Ureter (tissue), 1 donor: ENCODE measurements at places on chromosomes 2 and 18. TPM values are rescaled to one million over a fixed set of nuclear protein-coding genes. Genes with fewer than 3 reads are reported as not detected.

GRCh38 chr2:86700690-86701089 lies 19.4 kb upstream of the RMND5A start:
- DNase-seq: no peak

The LIPT1 gene
- 14.8 TPM for total RNA-seq

DNA sequence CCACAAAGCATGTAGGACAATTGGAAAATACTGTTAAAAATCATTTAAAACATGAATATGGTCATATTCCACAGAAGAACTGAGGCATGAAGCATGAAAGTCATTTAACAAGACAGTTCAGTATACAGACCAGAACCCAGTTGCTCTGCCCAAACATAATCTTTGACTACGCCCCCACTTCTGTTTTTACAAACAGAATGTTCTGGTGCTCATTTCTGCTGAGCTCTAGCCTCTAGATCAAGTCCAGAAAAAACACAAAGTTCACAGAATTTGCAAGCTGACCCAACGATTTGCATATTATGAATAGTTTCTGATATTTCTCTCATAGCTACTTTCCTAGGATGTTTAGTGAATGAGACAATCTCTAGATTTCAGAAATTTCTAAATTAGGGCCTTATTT lies 424.9 kb downstream of the PID1 start:
- no peak for DNase-seq

DNA sequence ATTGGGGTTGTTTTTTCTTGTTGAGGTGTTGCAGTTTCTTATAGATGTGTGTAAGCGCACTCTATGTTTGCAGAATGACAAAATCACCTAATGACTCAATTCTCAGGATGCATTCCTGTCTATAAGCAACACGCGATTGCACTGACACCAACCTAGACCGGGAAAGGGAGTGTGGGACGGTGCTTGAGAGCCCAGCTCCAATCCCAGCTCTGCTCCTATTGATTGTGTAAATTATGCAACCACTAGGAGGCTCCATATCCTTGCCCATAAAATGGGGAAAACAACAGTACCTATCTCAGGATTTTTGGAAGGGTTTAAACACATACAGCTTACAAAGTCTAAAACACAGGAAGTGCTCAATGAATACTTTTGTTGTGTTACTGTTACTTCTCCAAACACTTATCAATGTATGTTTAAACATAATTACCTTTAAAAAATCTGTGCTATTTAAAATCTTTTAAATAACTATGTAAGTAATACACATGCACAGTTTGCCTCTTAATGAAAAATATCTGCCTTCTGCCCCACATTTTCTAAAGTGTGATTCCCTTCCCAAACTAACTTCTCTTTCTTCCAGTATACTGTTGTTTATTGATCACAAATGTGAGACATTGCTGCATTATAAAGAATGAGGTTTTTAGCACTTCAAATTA lies 132.5 kb downstream of the SPHKAP start:
- no peak for DNase-seq

DNA sequence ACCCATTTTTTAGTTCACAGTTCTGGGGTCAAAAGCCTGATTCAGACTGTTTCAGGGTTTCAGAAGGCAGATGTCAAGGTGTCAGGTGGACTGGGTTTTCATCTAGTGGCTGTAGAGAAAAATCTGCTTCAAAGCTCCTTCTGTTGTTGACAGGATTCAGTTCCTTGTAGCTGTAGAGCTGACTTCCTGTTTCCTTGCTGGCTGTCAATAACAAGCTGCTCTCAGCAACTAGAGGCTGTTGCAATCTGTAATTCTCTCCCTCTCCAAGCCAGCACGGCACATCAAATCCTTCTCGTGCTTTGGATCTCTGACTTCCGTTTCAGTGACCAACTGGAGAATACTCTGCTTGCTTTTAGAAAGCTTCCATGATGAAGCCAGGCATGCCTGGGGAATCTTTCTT lies 179.4 kb downstream of the DOK6 start:
- DNase-seq: no peak

- no peak for DNase-seq
Measured at GRCh38 chr18:9594823-9595596, 19.3 kb downstream of the PPP4R1 start.

The ANTXR1 gene
- 87.8 TPM for total RNA-seq

DNA sequence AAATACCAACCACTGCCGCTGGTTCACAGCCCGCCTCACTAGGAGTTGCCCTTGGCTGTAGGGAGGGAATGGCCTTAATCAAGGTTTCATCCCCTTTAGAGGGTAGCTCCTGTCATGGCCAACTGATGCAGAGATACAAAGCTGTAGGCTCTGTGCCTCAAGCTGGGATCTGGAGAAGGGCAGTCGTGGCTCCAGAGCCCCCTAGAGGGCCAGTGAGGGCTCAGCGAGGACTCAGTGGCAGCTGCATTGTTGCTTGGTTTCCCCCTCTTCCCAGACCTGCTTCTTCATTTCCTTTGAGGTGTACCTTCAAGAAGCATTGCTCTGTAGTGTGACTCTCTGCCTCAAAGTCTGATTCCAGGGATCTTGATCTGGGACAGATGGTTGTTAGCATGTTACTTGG lies 302.1 kb downstream of the LPIN1 start:
- no peak for DNase-seq

GRCh38 chr2:113078350-113078839 lies 10.6 kb downstream of the IL1F10 start:
- peak; percentile 66 for DNase-seq

The MTIF2 gene
- 29.9 TPM for total RNA-seq

The ATOH8 gene
- 21.8 TPM for total RNA-seq

DNA sequence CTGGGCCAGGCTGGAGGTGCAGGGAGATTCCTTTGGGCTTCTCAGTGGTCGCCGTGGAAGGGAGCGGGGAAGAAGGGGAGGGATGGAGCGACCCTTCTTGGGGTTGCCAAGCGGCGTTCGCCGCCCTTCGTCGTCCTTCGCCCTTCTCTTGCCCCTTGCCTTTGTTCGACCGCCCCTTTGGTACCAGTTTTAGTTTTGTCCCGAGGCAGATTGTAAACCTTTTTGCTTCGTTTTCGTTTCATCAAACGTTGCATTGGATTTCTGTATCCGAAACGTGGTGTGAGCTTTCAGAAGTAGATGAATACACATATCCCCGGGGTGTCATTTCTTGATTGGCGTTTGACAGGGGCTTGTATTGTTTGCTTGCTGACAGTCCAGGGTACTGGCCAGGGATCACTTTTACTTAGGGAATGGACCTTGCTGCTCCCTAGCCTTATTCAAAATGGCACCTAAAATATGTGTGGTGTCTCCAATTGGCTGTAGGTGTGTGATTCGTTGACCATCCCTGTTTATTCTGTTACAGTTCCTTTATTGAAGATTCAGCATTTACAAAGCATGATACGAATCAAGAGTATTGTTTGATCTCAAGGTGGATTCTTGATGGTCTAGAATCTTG lies 788 bp downstream of the USP14 start:
- no peak for DNase-seq

DNA sequence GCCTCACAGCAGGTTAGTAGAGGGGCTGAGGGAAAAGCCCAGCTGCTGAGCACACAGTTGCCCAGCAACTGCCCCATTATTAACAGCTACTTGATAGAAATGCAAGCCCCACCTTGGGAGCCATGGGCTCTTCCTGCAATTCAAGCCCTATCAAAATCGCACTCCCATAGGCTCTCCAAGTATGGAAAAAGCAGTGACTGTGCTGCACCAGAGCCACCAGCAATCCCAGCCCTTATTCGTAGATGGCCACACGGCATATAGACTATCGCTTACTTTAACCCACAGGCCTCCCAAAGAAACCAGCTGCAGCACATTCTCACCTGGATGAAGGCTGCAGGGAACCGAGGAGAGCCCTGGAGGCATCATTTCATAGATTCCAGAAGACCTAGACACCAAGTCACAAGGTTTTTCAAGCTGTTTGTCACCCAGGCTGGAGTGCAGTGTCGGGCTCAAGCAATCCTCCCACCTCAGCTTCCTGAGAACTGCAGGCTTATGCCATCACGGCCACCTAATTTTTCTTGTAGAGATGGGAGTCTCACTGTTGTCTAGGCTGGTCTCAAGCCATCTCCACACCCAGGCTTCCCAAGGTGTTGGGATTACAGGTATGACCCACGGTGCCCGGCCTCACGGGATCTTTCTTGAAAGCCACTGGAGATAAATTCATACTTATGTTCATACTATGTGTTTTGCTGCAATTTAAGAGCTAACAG lies 11.3 kb downstream of the NCL start:
- no peak for DNase-seq

- DNase-seq: no peak
Measured at GRCh38 chr2:112829101-112829960, 7.2 kb downstream of the IL1B start.

- DNase-seq: no peak
Measured at GRCh38 chr2:39379643-39380524, 57.2 kb downstream of the MAP4K3 start.

DNA sequence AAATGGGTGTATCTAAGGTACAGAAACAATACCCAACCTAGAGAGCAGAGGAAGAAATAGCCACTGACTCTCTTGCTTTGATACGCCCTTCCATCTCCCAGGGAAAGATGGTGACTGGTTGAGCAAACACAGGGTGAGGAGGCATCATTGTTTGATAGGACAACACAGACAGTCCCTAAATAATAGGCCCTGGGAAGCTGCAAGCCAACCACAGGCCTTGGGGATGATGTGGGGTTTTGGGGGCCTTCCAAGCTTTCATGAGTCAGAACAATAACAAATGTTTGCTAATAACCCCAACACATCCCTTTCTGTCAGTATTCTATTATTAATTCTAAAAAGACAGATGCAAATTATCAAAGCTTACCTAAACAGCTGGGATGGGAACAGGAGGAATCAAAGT lies 9.8 kb downstream of the LGALSL start:
- no peak for DNase-seq

The MAP2 gene
- 3.0 TPM for total RNA-seq

DNA sequence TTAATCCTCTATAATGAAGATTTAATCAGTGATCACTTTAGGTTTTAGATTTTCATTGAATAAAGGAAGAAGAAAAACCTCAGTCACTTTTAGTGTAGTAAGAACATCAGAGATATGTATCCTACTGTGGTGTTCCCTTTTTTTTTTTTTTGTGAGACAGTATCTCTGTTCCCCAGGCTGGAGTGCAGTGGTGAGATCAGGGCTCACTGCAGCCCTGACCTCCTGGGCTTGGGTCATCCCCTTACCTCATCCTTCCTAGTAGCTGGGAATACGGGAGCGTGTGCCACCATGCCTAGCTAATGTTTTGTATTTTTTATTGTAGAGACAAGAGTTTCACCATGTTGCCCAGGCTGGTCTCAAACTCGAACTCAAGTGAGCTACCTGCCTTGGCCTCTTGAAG lies 5.1 kb downstream of the SLC39A10 start:
- DNase-seq: no peak

DNA sequence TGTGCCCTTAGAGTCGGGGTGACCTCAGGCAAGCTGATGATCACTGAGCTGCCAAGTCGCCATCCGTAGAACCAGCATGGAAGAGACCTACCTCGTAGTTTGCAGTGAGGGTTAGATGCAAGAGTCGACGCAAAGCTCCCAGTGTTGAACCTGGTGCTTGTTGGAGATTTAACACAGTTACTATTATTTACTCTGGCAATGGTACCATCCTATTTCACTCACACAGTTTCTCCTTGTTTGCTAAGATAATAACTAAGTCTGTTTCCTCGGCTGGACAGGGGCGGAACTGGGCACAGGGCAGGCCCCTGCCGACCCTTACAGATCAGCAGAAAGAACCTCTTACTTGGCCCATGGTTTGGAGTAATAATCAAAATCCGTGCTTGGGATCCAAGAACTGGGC lies 85.5 kb downstream of the ACAA2 start:
- no peak for DNase-seq

The UGT1A9 gene
- total RNA-seq: 1.5 TPM

The C2orf15 gene
- 4.9 TPM for total RNA-seq
